Right ventricle myocardium inferior (tissue), 1 donor: ENCODE measurements at places on chromosomes 1 and 21. TPM values are rescaled to one million over a fixed set of nuclear protein-coding genes. Genes with fewer than 3 reads are reported as not detected.

The FAM167B gene
- total RNA-seq: 10.5 TPM

The KIAA1614 gene
- 6.4 TPM for total RNA-seq

The ALPL gene
- 11.0 TPM for total RNA-seq

DNA sequence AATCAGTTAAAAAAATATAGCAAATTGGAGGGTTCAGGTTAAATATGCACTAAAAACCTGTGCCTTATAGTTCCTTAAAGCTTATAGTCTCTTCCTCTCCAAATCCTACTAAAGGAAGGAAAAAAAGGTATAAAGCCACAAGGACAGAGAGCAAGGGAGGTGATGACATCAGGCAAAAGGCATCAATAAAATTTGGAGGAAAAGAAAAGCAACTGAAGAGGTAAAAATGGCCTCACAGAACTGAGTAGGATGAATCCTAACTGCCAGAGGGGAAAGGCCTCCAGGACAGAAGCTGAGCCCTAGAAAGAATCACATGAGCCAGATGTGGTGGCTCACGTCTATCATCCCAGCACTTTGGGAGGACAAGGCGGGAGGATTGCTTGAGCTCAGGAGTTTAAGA lies 8.1 kb downstream of the CCSAP start:
- no peak for DNase-seq

The EXOSC10 gene
- 18.1 TPM for total RNA-seq
